Endothelial cell (in vitro differentiated cells): ENCODE measurements at places on chromosomes 6 and 20. TPM values are rescaled to one million over a fixed set of nuclear protein-coding genes. Genes with fewer than 3 reads are reported as not detected.

DNA sequence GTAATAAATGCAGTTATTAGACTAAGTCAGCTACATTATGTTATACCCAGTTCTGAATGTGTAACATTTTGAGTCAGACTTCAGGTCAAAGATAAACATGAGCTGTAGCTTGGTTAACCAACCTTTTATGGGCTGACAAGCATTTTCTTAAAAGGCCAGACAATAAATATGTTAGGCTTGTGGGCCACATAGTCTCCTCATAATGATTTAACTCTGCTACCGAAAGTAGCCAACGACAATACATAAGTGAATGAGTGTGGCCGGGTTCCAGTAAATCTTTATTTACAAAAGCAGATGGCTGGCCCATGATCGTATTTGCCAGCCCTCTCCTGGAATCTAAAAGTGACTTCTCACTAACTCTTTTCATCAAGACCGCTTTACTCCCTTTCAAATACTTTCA, 49.9 kb downstream of the ATG5 start:
- H3K27me3 ChIP-seq: peaks cover 2% of the 10 kb centered on the region
- H3K4me3 ChIP-seq: no peak overlapping the region
- DNase-seq: no peak

DNA sequence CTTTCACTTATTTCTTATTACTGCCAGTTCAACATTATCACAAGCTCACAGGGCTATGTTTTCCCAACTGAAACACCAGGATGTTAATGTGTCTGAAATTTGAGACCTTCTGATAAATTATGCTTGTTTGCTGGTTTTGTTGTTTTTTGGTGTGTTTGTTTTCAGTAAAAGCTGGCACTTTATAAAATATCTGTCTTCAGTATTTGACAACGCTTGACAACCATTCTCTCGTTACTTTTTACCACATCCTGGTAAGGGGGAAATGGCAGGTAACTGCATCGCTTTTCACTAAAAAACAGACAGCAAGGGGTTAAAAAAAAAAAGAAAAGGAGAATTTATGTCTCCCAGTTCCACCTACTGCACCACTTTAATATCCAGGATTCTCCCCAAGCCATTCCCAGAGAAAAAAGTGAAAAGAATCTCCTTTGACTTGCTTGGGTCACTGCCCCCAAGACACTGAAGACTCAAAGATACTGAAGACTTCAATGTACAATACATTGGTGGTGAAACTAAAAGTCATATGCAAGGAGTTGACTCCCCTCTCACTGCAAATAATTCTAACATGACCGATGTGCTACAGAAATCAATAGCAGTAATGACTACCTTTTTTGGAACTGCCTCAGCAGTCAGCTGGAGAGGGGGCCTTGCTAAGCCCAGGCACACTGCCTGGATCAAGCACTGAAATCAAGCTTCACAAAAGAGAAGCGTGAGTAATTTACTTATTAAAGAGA, 88.9 kb downstream of the HIVEP2 start:
- H3K27me3 ChIP-seq: peaks cover 2% of the 10 kb centered on the region
- peaks cover 3% of the 10 kb centered on the region for H3K36me3 ChIP-seq

- no peak within 1 kb of the TSS for H3K4me3 ChIP-seq
- DNase-seq: no peak
- H3K27ac ChIP-seq: no peak within 1 kb of the TSS
- H3K4me1 ChIP-seq: no peaks in the 10 kb centered on the region
- no peaks in the 10 kb centered on the region for H3K36me3 ChIP-seq
Measured at GRCh38 chr6:65707126-65707826, at the start of gene EYS. EYS (minus strand) TSS chr6:65707226; CDS start chr6:65495410, 211,816 bp downstream.

- H3K27ac ChIP-seq: no peak overlapping the region
- no peak for DNase-seq
- peaks cover 3% of the 10 kb centered on the region for H3K27me3 ChIP-seq
- peak overlapping the region; percentile 77 for H3K4me3 ChIP-seq
- no peaks in the 10 kb centered on the region for H3K36me3 ChIP-seq
Measured at GRCh38 chr6:3849681-3850450, 693 bp downstream of the FAM50B start.

- no peaks in the 10 kb centered on the region for H3K36me3 ChIP-seq
- H3K4me3 ChIP-seq: no peak overlapping the region
Measured at GRCh38 chr6:12666886-12667285, 49.7 kb upstream of the PHACTR1 start.

DNA sequence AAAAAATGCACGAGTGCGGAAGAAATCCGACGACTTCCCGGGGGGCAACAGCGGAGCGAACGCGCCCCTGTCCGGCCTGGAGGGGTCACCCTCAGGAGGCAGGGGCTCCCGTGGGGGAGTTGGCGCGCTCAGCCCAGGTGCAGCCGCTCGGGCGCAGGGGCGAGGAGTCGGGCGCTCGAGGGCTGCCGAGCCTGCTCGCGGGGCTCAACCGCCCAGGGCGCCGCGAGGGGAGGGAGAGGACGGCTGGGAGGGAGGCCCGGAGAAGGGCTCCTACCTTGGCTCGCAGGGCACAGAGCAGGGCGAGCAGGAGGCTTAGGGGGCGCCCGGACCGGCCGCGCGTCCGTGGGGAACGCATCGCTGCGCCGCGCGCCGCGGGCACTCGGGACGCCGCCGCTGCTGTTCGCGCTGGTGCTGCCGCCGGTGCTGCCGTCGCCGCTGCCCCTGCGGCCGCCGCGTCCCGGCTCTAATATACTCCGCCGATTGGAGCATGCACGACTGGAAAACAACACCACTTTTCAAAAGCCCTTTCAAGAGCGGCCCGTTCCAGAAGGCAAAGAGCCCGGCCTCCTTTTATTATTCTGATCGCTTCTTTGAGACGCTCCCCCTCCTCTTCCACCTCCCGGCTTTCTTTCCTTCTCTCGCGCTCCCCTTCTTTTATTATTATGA, 490 bp downstream of the JAG1 start:
- H3K27me3 ChIP-seq: peaks cover 6% of the 10 kb centered on the region
- H3K27ac ChIP-seq: peak overlapping the region; percentile 74
- peaks cover 32% of the 10 kb centered on the region for H3K36me3 ChIP-seq
- DNase-seq: peak; percentile 36
- H3K4me1 ChIP-seq: peaks cover 46% of the 10 kb centered on the region

DNA sequence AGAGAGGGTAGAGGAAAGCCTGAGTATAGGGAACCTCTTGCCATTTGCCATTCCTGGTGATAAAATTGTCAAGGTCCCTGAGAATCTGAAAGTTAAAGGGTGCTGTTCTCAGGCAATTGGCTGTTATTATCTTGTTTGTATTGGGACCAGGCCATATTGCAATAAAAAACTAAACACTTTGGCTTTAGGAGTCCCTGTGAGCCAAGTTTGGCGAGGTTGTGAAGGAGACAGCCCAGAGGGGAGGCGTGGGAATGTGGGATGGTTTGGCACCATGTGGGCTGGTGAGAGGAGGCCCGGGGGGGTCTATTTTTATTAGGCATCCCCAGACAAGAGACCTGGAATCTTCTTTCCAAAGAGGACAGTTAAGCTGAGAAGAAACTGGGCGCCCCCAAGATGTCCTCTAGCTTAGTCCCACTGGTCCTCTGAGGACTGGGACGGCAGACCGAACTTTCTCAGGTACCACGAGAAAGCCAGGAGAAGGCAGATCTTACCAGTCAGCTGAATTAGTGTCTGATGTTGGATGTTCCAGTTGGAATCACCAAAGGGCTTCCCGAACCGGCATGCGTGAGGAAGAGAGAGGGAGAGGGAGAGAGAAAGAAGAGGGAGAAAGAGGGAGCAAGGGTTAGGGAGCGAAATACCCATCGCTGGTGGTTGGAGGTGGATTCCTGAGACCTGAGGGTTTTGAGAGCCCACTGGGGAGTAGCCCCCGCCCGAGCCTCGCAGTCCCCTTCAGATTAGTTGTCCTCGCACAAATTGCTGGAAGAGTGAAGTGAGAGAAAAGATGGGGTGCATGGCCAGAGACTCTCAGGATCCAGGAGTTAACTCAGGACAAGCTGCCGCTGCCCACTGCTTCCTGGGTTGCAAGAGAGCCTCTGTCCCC, 24.4 kb downstream of the DYNLT1 start:
- peaks cover 44% of the 10 kb centered on the region for H3K36me3 ChIP-seq
- H3K27ac ChIP-seq: no peak overlapping the region
- H3K27me3 ChIP-seq: peaks cover 10% of the 10 kb centered on the region
- H3K4me3 ChIP-seq: no peak overlapping the region

GRCh38 chr6:79143320-79143898, 65.4 kb upstream of the PHIP start:
- H3K36me3 ChIP-seq: no peaks in the 10 kb centered on the region
- H3K4me1 ChIP-seq: no peaks in the 10 kb centered on the region
- no peaks in the 10 kb centered on the region for H3K27me3 ChIP-seq
- no peak for DNase-seq
- no peak overlapping the region for H3K4me3 ChIP-seq
- no peak overlapping the region for H3K27ac ChIP-seq

DNA sequence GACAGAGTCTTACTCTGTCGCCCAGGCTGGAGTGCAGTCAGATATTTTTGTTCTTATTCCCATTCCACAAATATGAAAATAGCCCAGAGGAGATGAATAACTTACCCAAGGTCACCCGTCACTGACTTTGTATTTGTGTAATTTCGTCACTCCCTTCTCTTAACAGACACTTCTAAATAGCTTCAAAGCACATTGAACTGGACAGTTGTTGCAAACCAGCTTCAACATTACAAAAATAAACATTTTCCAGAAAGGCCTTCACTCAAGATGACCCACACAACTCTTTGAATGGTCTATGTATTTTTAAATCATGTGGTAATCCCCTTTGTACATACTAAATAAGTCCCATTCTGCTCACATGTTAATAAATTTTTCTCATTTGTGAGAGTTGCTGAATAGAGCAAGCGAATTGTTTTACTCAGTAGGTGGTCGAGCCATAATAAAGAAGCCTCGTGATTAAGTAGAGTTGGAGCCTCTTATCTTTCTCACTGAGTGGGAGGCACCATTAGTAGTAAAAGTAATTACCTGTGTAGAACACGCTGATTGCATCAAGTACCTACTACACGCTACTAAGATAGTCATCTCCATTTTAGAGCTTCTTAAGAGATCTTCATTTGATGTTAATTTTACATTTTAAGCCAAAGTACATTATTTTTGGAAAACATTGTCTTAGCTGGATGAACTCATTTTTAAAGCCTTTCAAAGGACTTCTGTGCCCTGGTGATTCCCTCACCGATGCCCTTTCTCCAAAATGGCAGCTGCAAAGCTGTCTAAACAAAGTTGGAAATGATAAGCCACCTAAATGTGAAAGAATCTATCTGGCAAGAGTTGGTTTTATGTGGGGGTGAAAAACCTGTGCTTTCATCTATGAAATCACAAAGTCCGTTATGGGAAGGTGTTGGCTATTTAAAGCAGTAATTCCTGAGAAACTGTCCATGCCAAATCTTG, 110.0 kb downstream of the TSHZ2 start:
- H3K27me3 ChIP-seq: peaks cover 4% of the 10 kb centered on the region
- no peak for DNase-seq
- H3K4me3 ChIP-seq: no peak overlapping the region
- no peaks in the 10 kb centered on the region for H3K36me3 ChIP-seq

DNA sequence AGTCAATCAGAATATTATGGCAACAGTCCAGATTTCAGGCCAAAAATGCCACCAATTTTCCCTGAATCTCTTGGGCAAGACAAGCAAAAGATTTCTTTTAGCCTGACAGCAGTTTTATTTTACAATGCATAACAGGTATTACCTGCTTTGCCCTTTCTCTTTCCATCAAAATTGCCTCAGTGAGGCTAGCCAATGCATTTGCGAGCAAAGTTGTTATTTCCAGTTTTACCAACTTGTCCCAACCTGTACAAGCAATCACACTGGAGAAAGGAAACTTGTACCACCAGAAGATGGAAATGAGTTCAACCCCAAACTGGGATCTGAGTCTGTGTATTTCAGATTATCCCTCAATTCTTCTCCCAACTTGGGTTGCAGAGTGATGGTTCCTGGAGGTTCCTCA, 279.9 kb upstream of the CDYL start:
- no peak for DNase-seq
- H3K4me3 ChIP-seq: no peak overlapping the region
- H3K4me1 ChIP-seq: no peaks in the 10 kb centered on the region
- H3K36me3 ChIP-seq: no peaks in the 10 kb centered on the region
- no peak overlapping the region for H3K27ac ChIP-seq

DNA sequence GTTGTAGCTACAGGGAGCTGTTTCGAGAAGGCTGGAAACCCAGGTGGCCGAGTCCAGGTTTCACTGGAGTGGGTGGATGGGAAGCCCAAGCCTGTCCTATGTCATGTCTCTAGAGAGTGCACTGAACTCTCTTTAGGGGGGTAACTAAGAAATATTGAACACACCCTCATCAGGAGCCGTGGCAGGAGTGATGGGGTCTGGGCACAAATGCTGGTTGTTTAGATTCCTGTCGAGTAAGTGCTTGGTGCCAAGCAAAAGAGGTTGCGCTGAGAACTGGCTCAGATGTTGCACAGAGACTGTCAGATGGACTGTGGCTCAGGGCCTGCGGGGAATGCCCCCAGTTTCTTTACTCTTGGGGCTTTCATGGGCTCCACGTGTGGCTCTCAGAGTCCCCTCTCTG, 7.3 kb upstream of the FAM209A start:
- H3K36me3 ChIP-seq: peaks cover 52% of the 10 kb centered on the region
- H3K27ac ChIP-seq: no peak overlapping the region
- H3K4me3 ChIP-seq: no peak overlapping the region
- H3K27me3 ChIP-seq: no peaks in the 10 kb centered on the region
- DNase-seq: no peak

DNA sequence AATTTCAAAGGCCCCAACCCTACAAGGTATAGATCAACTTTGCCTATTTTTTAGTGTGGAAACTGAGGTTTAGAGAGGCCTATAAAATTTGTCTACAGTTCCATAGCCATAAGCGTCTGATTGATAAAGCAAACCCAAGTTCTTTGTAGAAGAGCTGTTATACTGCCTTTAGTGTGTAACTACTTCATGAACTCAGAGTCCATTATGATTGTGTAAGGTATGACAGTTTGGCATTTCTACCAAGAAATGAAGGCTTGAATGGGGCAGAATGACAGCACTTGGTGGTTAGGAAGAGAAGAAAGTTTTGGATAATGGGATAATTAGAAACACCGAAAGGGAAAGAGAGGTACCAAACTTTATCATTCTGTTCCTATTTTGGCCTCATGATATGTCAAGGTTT, 38.1 kb downstream of the SMAP1 start:
- H3K27me3 ChIP-seq: no peaks in the 10 kb centered on the region
- H3K4me3 ChIP-seq: no peak overlapping the region
- no peak overlapping the region for H3K27ac ChIP-seq
- no peak for DNase-seq
- H3K36me3 ChIP-seq: peaks cover 3% of the 10 kb centered on the region
- peaks cover 11% of the 10 kb centered on the region for H3K4me1 ChIP-seq

- no peak overlapping the region for H3K4me3 ChIP-seq
- no peak for DNase-seq
- no peaks in the 10 kb centered on the region for H3K27me3 ChIP-seq
- H3K4me1 ChIP-seq: no peaks in the 10 kb centered on the region
- no peak overlapping the region for H3K27ac ChIP-seq
- H3K36me3 ChIP-seq: no peaks in the 10 kb centered on the region
Measured at GRCh38 chr6:67629258-67629657, 1005.8 kb upstream of the ADGRB3 start.

Gene KCNQ5
- 0.08 TPM for total RNA-seq

Gene SYCP2
- 2.1 TPM for total RNA-seq

Gene RSPO3
- total RNA-seq: 0.59 TPM

Gene NKX2-2
- total RNA-seq: 0.82 TPM

Gene PSMB9
- total RNA-seq: not detected
